Daoy (cell line): ENCODE measurements at places on chromosomes 12 and 14.

DNA sequence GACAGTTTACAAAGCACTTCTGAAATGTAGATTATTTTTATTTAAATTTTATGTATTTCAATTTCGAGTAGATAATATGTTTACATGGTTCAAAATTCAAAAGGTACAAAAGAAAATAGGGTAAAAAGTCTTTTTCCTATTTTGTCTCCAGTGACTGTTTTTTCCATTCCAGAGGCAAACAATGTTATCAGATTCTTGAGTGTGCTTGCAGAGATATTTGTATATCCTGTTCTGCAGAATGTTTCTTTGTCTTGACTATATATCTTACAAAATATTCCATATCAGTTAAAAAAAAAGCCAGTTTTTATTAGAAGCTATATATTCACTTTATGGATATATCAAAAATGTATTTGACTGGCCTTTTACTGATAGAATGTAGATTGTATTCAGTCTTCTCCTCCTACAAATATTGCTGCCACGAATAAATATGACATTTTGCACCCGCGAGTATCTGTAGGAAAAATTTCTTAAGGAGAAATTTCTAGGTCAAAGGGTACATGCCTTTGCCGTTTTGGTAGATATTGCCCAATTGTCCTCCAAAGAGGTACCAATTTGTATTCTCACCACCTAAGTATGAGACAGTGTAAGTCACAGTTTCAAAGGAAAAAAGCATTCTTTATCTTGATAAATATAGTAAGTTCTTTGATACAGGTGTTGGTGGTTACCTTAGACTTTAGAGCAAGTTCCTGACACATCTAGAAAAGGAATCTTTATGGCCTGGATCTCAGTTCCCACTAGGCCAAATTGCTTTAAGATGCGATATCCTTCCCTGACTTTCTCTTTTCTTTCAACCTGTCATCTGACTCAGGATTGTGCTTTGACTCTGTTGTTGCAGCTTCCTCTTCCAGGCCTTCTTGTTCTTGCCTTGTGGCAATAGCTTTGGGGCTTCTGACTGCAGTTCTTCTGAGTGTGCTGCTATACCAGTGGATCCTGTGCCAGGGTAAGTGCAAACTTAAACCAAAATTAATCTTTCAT, 2.3 kb downstream of the KLRG1 start:
- no peak for DNase-seq

DNA sequence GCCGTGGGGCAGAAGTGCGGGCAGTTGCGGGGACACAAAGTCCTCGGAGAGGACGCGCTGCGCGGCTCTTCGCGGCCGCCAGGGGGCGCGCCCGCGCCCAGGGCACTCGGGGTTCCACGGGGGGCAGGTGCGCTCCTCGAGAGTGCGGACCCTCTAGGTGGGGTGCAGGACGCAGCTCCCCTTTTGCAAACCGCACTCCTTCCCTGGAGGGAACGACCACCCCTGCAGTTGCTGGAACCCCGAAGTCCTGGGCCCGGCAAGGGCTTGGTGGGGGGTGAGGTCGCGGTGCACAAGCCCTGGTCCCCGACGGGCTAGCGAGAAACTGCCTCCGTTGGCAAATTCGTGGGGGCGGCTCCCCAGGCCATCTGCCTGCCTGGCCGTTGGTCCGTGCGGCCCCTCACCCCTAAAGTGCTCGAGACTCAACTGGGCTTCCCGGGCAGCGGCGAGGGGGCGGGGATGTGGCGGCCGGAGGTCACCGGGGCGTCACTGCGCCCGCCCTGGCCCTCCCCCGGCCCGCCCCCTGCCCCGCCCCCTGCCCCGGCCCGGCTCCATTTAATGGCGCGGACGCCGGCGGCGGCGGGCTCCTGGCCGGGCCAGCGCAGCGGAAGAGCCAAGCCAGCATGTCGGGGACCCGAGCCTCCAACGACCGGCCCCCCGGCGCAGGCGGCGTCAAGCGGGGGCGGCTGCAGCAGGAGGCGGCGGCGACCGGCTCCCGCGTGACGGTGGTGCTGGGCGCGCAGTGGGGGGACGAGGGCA, at the start of gene ADSS1:
Gene ADSS1 (plus strand): TSS at position 579 of the 756 bp plus-strand sequence. CDS start 42 bp downstream, at position 621.
- DNase-seq, result peak; percentile 72

DNA sequence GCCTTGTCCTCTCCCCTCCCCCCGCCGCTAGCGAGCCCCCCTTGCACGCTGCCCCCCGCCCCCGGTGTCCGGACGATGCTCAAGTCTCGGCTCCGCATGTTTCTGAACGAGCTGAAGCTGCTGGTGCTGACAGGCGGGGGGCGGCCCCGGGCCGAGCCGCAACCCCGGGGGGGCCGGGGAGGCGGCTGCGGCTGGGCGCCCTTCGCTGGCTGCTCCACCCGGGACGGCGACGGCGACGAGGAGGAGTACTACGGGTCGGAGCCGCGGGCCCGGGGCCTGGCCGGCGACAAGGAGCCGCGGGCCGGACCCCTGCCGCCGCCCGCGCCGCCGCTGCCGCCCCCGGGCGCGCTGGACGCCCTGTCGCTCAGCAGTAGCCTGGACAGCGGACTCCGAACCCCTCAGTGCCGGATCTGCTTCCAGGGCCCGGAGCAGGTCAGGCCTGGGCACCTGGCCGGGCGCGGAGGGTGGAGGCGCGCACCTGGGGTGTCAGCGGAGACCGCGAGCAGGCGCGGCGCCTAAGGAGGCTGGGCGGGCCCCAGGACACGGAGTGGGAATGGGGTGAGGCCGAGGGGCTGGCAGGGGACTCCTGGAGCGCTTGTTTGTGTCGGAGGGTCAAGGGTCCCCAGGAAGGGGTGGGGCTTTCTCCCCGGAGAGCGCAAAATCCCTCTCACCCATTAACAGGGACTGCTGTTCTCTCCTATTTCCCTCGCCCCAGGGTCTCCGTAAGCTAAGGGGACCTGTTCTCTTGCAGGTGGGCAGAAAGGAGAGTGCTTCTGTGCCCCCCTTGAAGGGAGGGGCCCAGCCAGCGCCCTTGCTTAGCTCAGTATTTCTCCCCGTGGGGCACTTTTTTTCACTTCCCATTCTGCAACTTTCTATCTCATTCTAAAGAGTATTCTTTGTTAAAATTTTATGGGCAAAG, 810 bp downstream of the MARCHF9 start:
- no peak for DNase-seq

GRCh38 chr12:72618764-72619163, 346.6 kb downstream of the TRHDE start:
- DNase-seq, result no peak

DNA sequence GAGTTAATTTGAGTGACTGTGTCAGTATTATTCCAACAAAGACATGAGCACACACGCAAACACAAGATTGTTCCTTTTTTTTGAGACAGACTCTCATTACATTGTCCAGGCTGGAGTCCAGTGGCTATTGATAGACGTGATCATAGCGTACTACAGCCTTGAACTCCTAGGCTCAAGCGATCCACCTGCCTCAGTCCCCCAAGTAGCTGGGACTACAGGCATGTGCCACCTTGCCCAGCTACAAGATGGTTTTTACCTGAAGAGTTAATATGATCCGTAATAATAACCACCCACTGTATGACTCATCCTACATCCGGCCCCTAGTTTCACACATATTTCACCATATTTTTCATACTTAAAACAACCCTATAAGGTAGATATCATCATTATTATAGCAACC, 26.8 kb downstream of the BCAT1 start:
- DNase-seq, result no peak

DNA sequence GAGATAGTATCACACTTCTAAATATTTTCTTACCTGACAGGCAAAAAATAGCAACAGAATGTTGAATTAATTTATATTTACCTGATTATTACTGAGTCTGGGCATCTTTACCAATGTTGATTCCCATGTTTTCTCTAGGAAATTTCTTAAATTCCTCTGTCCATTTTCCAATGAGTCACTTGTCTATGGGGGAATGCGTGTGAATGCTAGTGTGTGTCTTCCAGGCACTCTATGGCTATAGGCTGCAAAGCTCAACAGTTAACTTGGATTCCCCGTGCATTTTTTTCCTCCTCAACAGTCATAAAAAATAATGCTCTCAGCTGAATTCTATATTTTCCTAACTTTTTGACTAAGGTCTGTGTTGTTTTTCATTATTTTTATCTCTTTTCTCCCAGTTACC, 1385.8 kb upstream of the FLRT2 start:
- DNase-seq, result no peak

GRCh38 chr12:60205500-60205899, 609.7 kb downstream of the SLC16A7 start:
- no peak for DNase-seq

DNA sequence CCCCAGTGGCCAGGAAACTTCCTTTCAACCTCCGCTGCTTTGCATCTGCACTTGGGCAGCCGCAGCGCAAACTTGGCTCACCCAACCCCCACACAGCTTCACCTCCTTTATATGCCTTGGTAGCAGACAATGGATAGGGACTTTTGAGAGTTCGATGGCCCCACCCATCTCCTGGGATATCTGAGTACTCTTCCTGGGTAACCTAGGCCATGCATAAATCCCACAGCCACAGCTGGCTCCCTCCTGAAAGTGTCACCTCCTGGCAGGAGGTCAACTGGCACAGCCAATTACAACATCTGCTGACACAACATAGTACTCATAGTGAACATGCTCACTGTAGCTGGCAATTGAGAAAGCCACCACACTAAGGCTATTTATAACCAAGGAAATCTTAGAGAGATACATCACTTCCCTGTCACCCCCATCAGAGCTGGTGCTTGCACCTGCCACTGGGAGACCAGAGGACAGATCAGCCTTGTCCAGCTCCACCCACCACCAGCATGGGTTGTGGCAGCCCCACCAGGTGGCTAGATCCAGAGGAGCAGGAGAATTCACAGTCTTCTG, 410.0 kb downstream of the SYT1 start:
- DNase-seq, result no peak

- DNase-seq, result no peak
Observed at GRCh38 chr14:55418411-55418810, 6.8 kb upstream of the ATG14 start.

GRCh38 chr12:128513331-128513730, 246.4 kb downstream of the TMEM132C start:
- DNase-seq, result no peak

- DNase-seq, result peak; percentile 77
Observed at GRCh38 chr12:47021298-47021697, 58.1 kb upstream of the PCED1B start.

- no peak for DNase-seq
Observed at GRCh38 chr14:69559581-69560011, 15.1 kb downstream of the CCDC177 start.

DNA sequence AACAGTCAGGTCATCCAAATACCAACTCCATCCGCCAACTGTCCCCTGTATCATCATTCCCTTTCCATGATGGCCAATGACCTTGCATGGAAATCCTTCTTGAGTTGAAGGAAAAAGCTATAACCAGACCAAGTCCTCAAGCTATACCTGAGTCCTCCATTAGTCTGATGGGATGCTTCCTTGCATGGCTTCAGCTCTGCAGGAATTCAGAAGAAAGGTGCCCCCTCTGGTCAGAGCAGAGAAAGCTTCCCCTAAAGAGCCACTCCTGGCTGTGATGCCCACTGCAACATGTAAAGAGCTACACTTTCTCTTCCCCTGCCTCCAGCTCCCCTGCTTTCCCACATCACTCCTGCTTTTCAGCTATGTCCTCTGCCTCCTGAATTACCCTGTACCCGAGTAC, 43.1 kb upstream of the FKBP4 start:
- no peak for DNase-seq

- DNase-seq, result no peak
Observed at GRCh38 chr14:82896476-82896875, 1362.8 kb upstream of the SEL1L start.

DNA sequence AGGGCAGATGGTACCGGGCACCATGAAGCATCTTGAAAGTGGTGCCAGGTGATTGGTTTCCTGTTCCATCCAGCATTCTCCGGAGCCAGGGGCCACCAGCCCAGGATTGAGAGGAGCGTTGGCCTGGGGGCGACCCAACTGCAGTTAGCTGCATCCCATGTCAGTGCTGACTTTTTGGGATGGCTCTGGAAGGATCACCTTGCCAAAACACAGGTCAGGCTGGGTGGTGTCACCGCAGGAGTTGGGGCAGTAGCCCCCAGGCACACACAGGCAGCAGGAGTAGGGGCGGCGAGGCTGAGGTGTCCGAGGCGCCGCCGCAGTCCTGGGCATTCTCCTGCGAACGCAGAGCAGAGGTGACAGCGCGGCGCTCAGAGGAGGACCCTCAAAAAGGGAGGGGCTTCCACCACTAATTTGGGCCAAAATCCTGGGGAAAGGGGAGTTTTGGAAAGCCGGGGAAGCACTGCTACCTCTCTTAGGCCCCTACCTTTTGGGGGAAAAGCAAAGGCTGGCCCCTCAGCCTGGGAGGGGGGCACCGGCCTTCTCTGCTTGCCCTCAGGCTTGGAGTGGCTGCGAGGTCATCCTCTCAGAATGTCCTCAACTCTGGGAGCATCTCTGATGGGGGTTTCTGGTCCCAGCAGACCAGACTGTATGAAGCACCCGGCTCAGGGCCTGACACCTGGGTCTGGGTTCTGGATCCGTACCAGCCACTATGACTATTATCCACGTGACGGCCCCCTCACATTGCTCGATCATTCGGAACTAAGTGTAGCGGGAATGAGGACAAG, 26.7 kb upstream of the LRTM2 start:
- DNase-seq, result no peak

- DNase-seq, result peak; percentile 75
Observed at GRCh38 chr14:50954811-50955372, 10.6 kb upstream of the PYGL start.

DNA sequence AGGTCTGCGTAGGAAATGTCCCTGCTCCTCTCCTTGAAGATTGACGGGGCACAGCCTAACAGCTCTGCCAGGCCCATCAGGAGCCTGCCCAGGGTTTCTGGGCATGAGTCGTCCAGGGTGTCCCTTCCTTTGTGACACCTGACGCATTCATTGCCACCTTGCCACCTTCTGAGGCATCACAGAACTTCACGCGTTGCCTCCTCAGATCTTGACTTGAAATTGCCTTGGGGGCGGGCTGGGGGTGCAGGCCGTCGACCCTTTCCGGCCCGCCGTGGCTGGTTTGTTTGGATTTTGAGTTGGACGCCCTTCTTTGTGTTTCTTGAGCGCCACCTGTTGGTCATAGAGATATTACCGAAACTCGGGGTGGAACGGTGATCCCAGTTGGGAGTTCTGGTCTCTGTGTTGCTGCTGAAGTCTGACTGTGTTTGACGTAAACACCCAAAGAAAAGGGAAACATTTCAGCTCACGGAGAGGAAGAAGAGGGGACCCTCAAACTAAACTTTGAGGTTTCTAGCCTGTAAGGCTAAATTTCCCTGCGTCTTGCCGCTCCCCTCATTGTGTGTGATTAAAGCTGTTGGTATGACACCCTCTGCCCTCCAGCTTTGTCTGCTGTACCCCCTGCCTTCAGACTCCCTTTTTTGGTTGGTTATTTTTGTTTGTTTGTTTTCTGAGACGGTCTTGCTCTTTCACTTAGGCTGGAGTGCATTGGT, 44.6 kb downstream of the MLXIP start:
- peak; percentile 66 for DNase-seq

GRCh38 chr12:57795354-57795753, 12.8 kb downstream of the TSFM start:
- peak; percentile 30 for DNase-seq

DNA sequence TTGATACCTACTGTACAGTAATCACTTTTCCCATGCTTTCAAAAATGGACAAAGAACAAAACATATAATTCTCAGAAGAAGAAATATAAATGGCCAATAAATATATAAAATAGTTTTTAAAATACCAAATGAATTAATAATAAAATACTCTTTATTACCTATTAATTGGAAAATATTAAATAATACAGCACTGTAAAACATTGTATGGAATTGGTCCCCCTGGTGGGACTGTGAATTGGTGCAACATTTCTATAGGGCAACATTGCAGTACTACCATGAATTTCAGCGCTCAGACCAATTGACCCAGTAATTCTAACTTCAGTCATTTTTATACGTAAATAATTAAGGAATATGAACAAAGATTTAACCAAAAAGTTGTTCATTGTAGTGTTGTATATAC, 162.6 kb downstream of the PELI2 start:
- DNase-seq, result no peak
